ENCODE measurements at places on chromosomes 5 and 9.

- peak; percentile 55 for DNase-seq
Measured at GRCh38 chr5:10760096-10760920, 726 bp downstream of the DAP start.

- no peak for DNase-seq
Measured at GRCh38 chr9:129351058-129351641, 173.1 kb upstream of the IER5L start.

GRCh38 chr5:142248853-142249462 lies 75.9 kb downstream of the SPRY4 start:
- peak; percentile 90 for DNase-seq

GRCh38 chr9:87771316-87772006 lies 45.5 kb downstream of the CTSL start:
- no peak for DNase-seq

GRCh38 chr5:90709323-90710155 lies 150.9 kb downstream of the ADGRV1 start:
- DNase-seq = peak; percentile 39

- DNase-seq = no peak
Measured at GRCh38 chr9:36781533-36781932, 208.8 kb downstream of the MELK start.

GRCh38 chr5:137734962-137735554 lies 831 bp downstream of the KLHL3 start:
- DNase-seq = peak; percentile 35

- no peak for DNase-seq
Measured at GRCh38 chr9:114668146-114668545, 10.5 kb upstream of the TEX53 start.

GRCh38 chr5:139094154-139095131 lies 103.7 kb downstream of the SIL1 start:
- DNase-seq = no peak

GRCh38 chr9:113526231-113526746 lies 62.8 kb downstream of the RGS3 start:
- DNase-seq = no peak

GRCh38 chr5:6762116-6762515 lies 48.9 kb downstream of the TENT4A start:
- DNase-seq = no peak

- DNase-seq = no peak
Measured at GRCh38 chr9:21806644-21807043, 4.2 kb downstream of the MTAP start.

DNA sequence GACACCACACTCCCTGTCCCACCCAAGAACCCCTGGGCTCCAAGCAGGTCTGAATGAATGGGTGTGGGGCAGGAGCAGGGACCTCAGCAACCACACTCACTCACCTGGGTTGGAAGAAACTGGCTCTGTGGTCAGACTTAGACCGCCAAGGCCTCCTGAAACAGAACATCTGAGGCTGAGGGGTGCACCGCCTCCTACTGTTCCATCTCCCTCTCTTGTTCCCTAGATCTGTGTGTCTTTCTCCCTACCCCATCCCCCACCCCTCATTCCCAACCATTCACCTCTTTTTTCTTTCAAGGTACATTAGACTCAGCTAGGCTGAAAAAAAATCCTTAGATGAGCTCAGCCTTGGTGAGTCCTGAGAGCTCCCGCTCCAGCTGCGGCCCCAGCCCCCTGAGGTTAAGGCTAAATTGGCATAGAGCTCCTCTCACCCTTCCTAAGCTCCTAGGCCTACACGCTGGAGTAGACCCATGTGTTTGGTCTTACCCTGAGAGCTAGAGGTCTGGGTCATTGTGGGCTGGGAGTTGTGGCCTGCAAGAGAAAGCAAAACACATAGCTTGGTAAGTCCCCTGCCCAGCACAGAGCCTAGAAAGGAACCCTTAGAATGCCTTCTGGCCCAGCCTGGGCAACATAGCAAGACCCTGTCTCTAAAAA lies 4.8 kb downstream of the ECSCR start:
- no peak for DNase-seq

DNA sequence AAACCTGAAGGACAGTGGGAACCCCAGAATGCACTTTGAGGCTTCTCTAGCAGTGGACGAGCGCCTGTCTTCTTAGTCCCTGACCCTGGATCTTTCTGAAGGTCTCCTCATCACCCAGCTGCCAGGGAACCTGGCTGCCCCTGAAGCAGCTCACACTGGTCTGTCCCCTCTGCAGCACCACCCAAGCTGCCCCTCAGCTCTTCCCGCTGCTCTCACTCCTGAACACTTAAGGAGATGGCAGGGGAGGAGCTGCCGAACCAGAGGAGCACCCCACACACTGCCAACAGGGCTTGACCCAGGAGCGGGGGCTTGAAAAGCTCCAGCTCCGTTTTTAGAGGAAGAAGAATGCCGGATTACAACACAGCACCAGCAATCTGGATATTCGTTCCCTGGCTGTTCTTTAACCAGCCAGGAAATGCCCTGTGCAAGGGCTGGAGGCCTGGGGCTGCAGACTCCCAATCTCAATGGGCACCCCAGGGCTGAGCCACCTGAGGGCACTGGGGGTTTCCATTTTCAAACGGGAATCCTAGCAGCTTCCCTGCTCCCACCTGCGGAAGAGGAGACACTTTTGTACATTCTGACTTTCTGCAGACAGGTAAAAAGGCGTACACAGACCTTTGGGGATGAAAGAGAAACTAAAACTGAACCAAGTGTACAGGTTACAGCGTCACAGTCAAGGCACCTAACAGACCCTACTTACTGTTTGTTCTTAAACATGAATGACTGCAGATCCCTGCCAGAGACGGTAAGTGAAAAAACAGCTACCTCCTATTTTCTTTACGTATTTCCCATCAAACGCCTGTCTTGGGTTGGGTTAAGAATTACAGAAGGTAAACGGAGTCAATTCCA lies 36.3 kb downstream of the GOLM1 start:
- no peak for DNase-seq

GRCh38 chr5:13658761-13659160 lies 285.7 kb downstream of the DNAH5 start:
- DNase-seq = no peak
